ENCODE measurements at places on chromosomes 6 and 20. TPM values are rescaled to one million over a fixed set of nuclear protein-coding genes. Genes with fewer than 3 reads are reported as not detected.

- DNase-seq = no peak
These were observed 486.5 kb downstream of the RFPL4B start for GRCh38 chr6:112833581-112834131.

GRCh38 chr6:18206591-18206990 is 51.4 kb downstream of the KDM1B start:
- no peak for DNase-seq

DNA sequence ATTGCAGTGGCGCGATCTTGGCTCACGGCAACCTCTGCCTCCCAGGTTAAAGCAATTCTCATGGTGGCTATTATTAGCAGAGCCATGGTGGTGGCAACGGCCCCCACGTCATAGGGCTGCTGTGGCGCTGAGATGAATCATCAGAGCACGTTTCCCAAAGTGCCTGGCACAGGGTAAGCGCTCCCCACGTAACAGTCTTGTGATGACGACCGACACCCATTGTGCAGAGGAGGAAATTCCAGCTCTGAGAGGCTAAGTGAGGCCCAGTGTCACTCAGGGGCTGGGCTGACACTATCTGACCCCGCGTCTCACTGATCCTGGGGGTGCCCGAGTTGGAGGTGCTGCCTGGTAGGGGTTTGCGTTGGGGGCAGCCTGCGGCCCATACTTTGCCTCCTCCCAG is 16.2 kb downstream of the SUN5 start:
- no peak for DNase-seq

DNA sequence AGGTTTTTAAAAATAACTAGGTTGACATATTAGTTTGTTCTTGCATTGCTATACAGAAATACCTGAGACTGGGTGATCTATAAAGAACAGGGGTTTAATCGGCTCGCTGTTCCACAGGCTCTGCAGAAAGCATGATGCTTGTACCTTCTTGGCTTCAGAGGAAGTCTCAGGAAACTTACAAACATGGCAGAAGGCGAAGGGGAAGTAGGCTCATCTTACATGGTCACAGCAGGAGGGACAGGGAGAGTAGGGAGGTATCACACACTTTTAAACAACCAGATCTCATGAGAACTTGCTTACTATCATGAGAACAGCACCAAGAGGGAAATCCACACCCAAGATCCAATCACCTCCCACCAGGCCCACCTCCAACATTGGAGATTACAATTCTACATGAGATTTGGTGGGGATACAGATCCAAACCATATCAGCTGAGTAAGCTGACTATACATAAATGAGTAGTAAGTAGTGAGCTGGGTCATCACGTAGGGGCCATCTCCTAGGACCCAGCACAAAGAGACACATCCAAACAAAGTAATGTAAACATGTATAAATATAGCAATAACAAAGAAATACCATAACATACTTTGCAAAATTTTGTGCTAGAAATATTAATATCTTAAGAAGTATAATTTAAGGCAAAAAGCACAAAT is 31.4 kb upstream of the SIRPG start:
- no peak for DNase-seq

DNA sequence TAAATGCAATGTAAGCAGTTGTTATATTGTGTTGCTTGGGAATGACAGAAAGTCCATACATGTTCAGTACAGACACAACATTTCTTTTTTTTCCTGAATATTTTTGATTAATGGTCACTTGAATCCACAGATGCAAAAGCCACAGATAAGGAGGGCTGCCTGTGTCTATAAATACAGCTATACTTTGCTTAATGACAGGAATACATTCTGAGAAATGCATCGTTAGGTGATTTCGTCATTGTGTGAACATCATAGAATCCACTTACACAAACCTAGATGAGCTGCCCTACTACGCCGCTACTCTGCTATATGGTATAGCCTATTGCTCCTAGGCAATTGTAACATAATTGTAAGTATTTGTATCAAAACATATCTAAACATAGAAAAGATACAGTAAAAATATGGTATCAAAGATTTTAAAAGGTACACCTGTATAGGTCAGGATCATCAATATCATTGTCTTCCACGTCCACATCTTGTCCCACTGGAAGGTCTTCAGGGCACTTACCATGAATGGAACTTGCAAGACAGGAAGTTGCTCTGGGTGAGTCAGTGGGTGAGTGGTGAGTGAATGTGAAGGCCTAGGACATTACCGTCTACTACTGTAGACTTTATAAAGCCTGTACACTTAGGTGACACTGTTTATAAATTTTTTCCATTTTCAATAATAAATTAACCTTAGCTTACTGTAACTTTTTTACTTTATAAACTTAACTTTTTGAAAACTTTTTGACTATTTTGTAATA is 27.9 kb upstream of the POPDC3 start:
- DNase-seq = no peak

- DNase-seq = peak; percentile 37
These were observed 137.5 kb downstream of the ZFP64 start for GRCh38 chr20:52054123-52054522.

- peak; percentile 11 for DNase-seq
These were observed 151.4 kb downstream of the ID4 start for GRCh38 chr6:19988555-19988954.

GRCh38 chr20:41174782-41175181 is 37.4 kb downstream of the PLCG1 start:
- DNase-seq = no peak

DNA sequence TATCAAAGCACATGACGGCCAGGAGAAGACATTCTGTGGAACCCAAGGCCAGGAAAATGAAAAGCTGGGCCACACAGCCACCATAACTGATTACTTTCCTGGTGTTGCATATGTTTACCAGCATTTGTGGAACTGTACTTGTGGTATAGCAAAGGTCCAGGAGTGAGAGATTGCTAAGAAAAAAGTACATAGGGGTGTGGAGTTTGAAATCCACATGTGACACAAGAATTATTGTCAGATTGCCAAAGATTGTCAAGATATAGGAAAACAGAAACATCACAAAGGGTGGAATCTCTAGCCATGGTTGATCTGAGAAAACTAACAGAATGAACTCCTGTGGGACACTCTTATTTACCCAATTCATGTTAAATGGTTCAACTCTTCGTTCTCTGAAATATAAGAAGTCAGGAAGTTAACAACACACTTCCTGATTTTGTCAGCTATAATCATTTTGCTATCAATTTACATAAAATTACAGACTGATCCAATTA is at the start of gene OR2B2:
Gene OR2B2, minus strand, starts transcription at position 441 of the 491 bp plus-strand sequence. Its CDS starts 77 bp downstream, at position 364.
- no peak for DNase-seq

GRCh38 chr20:41734506-41734945 is 116.3 kb upstream of the CHD6 start:
- DNase-seq = peak; percentile 36

DNA sequence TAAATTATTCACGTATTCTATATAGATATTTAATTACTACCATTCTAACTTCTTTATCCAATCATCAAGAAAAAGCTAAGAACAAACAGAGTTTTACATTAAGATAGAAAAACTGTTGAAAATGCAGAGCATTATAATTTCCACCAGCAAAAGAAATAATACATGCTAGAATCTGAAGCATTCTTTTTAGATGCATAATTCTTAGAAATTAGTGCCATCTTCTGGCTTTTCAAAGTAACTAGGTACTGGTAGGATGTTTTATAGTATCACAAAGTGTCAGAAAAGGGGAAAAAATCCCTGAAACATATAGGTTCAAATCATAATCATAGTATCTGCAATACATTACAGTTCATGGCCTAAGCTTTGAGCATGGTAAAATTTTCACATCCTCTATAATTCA is 178.9 kb downstream of the PHF3 start:
- no peak for DNase-seq

DNA sequence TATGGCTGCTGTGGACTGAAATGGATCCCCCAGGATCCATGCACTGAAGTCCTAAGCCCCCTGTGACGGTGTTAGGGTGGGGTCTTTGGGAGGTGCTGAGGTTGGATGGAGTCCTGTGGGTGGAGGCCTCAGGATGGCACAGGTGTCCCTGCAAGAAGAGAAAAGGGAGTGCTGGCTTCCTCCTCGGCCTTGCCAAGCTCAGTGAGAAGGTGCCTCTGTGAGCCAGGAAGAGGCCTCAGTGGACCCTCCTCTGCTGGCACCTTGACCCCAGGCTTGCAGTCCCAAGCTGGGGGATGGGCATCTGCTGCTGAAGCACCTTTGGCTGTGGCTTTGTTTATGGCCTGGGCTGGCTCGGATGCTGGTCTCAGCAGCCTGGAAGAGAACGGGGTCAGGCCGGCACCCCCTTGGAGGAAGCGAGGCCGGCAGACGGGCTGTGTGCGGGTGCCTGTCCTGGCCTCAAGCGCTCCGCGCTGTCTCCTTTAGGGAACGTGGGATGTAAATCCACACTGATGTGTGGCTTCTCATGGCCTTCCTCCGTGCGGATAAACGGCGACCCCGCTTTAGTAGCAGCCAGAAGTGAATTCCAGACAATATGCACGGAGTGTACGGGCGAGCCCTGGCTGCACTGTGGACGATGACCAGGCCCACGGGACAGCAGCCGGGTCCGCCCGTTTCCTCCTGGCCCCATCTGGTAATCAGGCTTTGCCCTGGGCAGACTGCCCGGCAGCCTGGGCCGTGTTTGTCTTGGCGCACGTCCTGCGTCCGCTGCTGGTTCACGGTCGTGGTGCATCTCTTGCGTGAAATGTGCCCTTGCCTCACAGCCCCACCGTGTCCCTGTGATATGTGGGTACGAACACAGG is 182.6 kb downstream of the ERMARD start:
- no peak for DNase-seq

DNA sequence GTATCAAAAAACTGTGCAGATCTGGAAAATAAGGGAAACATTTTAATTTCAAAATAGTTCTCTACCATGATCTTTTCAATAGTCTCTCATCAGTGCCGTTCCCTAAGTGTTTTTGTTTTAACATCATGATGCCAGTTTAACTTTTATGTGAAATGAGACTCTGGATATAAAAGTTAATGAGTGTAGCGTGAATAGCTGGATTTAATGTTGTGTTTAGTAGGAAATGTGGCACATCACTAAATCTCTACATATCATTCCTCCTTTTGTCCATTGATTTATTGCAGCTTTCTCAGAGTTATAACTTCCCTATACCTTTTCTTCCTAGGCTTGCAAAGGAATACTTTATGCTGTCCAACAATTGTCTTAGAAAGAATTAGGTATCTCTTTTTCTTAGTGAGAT is 81.4 kb upstream of the SCGN start:
- DNase-seq = no peak

DNA sequence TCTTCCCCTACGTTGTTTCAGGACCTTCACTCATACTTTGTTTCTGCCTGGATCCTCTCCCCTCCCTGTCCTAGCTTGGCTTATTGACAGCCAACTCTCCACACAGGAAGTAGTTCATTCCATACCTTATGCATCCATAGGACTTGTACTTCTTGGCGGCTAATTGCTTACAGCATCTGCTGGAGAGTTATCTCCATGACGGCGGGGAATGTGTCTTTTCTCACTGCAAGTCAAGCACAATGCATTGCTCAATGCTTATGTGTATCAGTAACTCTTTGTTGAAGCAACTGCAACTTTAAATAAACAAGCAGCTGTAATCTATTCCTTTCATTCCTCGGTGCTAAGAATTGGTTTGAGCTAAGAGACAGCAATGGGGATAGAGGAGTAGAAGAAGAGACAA is 551.3 kb upstream of the EPHA7 start:
- DNase-seq = no peak

GRCh38 chr6:33199687-33200218 is 712 bp downstream of the RXRB start:
- DNase-seq = peak; percentile 79

DNA sequence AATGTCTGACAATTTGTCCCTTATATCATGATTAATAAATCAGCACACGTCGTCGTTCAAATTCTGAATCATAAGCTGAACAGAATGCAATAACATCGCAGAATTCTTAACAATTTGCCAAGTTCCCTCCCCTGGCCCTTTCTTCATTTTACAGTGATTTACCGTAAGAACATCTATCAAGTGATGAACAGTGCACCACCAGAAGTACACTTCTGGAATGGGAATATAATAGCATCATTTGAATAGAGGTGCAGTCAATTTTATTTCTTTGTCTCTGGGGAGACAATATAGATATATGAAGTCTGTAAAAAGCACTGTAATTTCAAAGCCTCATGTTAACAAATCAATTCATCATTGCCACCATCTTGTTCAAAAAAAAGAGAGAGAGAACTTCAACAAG is 145.1 kb upstream of the SMLR1 start:
- no peak for DNase-seq

DNA sequence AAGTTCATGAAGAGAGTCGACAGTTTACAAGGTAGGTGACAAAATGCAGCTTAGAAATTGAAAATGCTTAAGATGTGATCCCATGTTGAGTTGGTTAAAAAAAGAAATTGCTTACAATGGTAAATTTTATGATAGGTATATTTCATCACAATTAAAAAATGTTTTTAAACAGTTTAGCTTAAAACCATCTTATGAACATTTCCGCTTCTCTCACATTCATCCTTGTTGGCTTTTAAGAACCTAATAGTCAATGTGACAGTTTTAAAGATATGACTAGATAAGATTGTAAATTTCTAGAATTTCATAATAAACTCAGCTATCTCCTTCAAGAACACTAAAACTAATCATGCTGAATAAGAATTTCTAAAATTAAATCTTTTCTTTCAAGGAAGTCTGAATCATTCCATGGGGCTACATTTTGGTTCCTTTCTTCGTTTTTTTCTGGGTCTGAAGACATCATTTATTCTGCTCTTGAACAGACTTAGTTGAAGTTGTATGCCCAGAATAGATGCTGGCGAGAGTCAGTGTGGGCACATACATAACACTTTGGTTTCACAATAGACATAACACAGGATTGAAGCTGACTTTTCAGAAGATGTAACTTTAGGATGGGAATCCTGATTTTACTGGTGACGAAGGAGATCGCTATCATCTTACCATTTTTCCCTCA is 35.9 kb upstream of the LTV1 start:
- DNase-seq = no peak

DNA sequence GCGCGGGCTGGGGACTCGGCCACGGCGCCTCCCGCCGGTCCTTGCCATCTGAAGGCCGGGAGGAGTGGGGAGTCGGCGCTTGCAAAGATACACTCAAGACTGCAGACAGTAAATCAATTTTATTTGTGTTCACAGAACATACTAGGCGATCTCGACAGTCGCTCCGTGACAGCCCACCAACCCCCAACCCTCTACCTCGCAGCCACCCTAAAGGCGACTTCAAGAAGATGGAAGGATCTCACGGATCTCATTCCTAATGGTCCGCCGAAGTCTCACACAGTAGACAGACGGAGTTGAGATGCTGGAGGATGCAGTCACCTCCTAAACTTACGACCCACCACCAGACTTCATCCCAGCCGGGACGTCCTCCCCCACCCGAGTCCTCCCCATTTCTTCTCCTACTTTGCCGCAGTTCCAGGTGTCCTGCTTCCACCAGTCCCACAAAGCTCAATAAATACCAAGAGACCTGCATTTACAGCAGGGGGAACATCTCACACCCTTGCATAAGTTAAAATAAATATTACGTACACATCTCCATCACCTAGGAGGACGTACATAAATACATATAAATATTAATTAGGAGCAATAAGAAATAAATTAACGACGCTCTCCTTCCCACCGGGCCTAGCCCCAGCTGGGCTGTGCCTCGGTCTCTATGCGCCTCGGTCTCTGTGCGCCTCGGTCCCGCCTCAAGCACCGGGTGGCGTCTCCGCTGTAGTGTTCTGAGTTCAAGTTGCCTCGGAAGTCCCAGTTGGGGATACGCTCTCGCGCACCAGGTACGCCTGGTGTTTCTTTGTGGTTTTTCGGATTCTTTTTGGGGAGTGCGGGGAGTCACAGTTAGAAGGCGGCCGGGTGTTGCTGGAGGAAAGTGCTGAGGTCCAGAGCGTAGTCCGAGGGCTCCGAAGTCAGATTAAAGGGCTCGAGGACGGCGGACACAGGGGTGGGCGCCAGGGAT is 889 bp upstream of the FLOT1 start:
- peak; percentile 54 for DNase-seq

ZNF165 gene
- 0.77 TPM for total RNA-seq

FAM83C gene
- total RNA-seq = not detected

EDEM2 gene
- 22.8 TPM for total RNA-seq

ITPA gene
- total RNA-seq = 52.1 TPM

SLC4A11 gene
- total RNA-seq = 0.50 TPM
